ENCODE measurements at places on chromosomes 6 and 20. TPM values are rescaled to one million over a fixed set of nuclear protein-coding genes. Genes with fewer than 3 reads are reported as not detected.

The CASS4 gene
- total RNA-seq: 14.9 TPM

The BTNL2 gene
- total RNA-seq: not detected

The JAG1 gene
- 34.2 TPM for total RNA-seq

The LY6G6C gene
- not detected for total RNA-seq

The RGS17 gene
- total RNA-seq: 5.9 TPM

The PTCRA gene
- not detected for total RNA-seq

The TGM6 gene
- not detected for total RNA-seq

The IP6K3 gene
- total RNA-seq: 1.8 TPM

The WASF1 gene
- 13.2 TPM for total RNA-seq

The KIF25 gene
- 0.26 TPM for total RNA-seq

The PLAGL1 gene
- 8.0 TPM for total RNA-seq

The SEL1L2 gene
- not detected for total RNA-seq

The NRN1 gene
- total RNA-seq: under 0.01 TPM

The MEP1A gene
- not detected for total RNA-seq

The MMP24 gene
- total RNA-seq: 0.17 TPM

The HLA-A gene
- total RNA-seq: 280 TPM

The POU3F2 gene
- not detected for total RNA-seq

The C6orf58 gene
- not detected for total RNA-seq

The SMIM13 gene
- total RNA-seq: 6.7 TPM

The TFAP2D gene
- total RNA-seq: not detected

The PTPRT gene
- not detected for total RNA-seq

The EPPIN gene
- not detected for total RNA-seq

The PRDM13 gene
- not detected for total RNA-seq

The SLC17A3 gene
- not detected for total RNA-seq

The KCNK15 gene
- total RNA-seq: 4.1 TPM
